Activated CD4-positive, alpha-beta T cell treated with anti-CD3 and anti-CD28 coated beads for 24 hours (primary cell): ENCODE measurements at places on chromosomes 7 and 10.

- DNase-seq, result no peak
Measured at GRCh38 chr7:42338231-42338915, 101.4 kb upstream of the GLI3 start.

GRCh38 chr7:158611541-158611940, 23.9 kb upstream of the PTPRN2 start:
- no peak for DNase-seq

GRCh38 chr7:142152076-142152475, 40.6 kb downstream of the MGAM2 start:
- no peak for DNase-seq

DNA sequence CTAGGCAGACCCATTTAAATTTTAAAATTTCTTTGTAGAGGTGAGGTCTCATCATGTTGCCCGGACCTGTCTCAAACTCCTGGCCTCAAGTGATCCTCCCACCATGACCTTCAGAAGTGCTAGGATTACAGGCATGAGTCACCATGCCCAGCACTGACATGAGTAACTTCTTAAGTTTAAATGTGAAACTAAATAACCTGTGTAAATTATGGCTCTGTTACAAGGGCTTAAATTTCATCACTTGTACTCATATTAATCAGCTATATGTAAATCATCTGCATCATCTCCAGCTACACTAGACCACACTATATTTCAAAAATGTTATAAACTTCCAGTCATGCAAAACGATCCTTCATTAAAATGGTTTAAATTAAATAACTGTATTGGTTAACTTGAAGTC, 56.1 kb downstream of the ATAD1 start:
- DNase-seq, result peak; percentile 38

- no peak for DNase-seq
Measured at GRCh38 chr10:100826983-100827818, 81.8 kb downstream of the PAX2 start.

GRCh38 chr10:128007056-128007455, 100.2 kb downstream of the PTPRE start:
- DNase-seq, result no peak
